ENCODE measurements at places on chromosomes 11 and 22. TPM values are rescaled to one million over a fixed set of nuclear protein-coding genes. Genes with fewer than 3 reads are reported as not detected.

The TEX54 gene
- not detected for total RNA-seq

The PAX6 gene
- total RNA-seq, result not detected

The LMNTD2 gene
- total RNA-seq, result 2.5 TPM

The GNG3 gene
- not detected for total RNA-seq

The SMC1B gene
- total RNA-seq, result 0.50 TPM

The AGBL2 gene
- 5.9 TPM for total RNA-seq

The MRE11 gene
- total RNA-seq, result 37.0 TPM

The NLRP6 gene
- total RNA-seq, result 2.5 TPM

The SCUBE1 gene
- 0.20 TPM for total RNA-seq

The MFRP gene
- not detected for total RNA-seq

The ANO5 gene
- not detected for total RNA-seq

The FOLH1 gene
- total RNA-seq, result not detected

The CHRDL2 gene
- total RNA-seq, result not detected
